ENCODE measurements at places on chromosomes 7 and 10.

DNA sequence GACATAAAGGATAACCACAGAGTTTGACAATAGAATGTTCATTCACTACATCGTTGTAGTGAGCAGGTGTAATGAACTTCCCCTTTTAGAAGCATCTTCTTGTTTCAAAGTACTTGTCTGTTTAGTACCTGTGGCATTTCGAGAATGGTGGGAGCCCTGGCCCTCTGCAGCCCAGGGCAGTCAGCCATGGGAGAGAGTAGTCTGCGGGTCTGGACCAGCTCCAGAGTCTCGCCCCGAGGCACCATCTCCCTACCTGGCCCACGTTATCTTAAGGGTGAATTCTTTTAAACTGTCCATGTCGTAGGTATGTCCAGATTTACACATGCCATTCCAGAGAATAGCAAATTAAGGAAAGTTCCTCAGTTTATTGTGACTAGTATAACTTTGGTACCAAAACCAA, 99.7 kb downstream of the BMPR1A start:
- no peak for DNase-seq

DNA sequence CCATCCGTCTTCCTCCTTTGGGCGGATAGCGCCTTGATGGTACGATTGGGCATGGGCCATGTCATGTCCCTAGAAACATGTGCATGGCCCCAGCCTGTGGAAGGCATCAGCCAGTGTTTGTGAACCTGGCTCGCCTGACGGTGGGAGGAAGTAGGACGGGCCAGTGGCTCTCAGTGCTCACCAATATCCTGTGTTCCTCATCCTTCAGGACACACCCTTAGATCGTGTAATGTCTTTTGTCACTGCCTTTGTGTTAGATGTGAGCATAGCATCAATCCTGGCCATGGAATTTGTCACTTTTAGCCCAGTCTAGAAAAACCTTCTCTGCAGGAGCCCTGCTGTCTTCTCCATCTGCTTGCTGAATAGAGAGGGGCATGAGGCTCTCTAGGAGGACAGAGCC, 77.6 kb downstream of the PFKFB3 start:
- DNase-seq = no peak

- no peak for DNase-seq
Measured at GRCh38 chr7:110760341-110760740, 330.6 kb upstream of the LRRN3 start.

- DNase-seq = no peak
Measured at GRCh38 chr10:34223658-34224057, 591.4 kb downstream of the PARD3 start.

- DNase-seq = no peak
Measured at GRCh38 chr7:66348531-66348930, 143.4 kb downstream of the TPST1 start.
